Activated T-cell treated with anti-CD3 and anti-CD28 coated beads for 48 hours (primary cell): ENCODE measurements at places on chromosomes 6 and 20.

GRCh38 chr6:121666814-121667213 lies 231.4 kb downstream of the GJA1 start:
- DNase-seq = no peak

- DNase-seq = no peak
These were observed 264.2 kb downstream of the SYNE1 start for GRCh38 chr6:152372945-152373344.

- DNase-seq = peak; percentile 27
These were observed 864.2 kb downstream of the KIF16B start for GRCh38 chr20:15708984-15709598.

GRCh38 chr6:156822747-156823206 lies 45.6 kb downstream of the ARID1B start:
- no peak for DNase-seq

- no peak for DNase-seq
These were observed 6.3 kb upstream of the ZKSCAN8 start for GRCh38 chr6:28135393-28135792.

- DNase-seq = no peak
These were observed 370.3 kb downstream of the HTR1B start for GRCh38 chr6:77092971-77093370.

DNA sequence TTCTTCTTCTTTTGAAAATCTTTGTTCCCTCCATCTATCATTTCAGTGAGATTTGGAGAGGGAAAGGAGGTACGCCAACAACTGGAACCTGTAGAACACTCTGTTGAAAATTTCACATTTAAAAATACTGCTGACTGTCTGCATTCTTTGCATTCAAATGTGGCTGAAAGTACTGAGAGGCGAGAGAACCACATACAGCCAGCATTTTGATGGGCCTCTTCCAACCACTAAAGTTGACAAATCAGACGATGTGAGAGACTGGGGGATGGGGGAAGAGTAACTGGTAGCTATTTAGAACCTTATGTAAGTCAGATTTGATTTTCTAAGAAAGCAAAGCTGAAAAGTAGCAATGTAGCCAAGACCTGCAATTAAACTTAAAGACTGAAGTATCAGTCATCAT lies 77.5 kb downstream of the FKBP5 start:
- no peak for DNase-seq

- DNase-seq = no peak
These were observed 148.5 kb downstream of the PHACTR3 start for GRCh38 chr20:59752704-59753460.

GRCh38 chr6:45923831-45924391 lies 91.7 kb downstream of the CLIC5 start:
- peak; percentile 56 for DNase-seq

DNA sequence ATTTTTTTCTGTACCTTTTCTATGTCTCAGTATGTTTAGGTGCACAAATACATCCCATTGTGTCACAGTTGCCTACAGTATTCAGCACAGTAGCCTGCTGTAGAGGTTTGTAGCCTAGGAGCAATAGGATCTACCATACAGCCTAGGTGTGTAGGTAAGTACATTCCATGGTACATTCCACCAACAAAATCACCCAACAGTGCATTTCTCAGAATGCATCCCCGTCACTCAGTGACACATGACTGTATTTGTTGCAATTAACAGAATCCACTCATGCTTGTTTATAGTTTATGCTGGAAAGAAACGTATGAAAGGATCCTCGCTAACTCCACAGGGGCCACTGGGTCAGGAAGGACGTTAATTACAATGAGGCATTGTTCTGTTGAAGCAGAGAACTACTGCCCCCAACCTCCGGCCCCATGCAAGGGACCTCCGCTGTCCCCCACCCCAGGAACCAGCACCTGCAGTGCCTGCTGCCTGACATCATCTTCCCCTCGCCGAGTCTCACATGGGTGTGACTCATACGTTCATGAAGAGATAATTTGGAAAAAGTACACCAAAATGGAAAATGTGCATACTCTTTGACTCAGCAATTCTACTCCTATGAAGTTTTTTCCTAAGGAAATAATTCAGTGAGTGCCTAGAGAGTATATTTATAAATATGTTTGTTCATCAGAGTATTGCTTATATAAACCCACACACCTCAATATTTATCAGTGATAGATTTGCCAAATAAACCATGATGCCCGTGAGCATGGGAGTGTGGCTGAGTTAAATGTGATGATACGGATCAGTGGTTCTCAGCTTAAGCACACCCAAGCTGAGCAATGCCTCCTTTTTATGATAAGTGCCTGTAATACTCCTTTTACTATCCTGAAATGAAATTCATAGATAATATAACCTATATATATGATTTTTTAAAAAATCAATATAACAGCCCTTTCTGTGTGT lies 156.4 kb upstream of the ECI2 start:
- no peak for DNase-seq

DNA sequence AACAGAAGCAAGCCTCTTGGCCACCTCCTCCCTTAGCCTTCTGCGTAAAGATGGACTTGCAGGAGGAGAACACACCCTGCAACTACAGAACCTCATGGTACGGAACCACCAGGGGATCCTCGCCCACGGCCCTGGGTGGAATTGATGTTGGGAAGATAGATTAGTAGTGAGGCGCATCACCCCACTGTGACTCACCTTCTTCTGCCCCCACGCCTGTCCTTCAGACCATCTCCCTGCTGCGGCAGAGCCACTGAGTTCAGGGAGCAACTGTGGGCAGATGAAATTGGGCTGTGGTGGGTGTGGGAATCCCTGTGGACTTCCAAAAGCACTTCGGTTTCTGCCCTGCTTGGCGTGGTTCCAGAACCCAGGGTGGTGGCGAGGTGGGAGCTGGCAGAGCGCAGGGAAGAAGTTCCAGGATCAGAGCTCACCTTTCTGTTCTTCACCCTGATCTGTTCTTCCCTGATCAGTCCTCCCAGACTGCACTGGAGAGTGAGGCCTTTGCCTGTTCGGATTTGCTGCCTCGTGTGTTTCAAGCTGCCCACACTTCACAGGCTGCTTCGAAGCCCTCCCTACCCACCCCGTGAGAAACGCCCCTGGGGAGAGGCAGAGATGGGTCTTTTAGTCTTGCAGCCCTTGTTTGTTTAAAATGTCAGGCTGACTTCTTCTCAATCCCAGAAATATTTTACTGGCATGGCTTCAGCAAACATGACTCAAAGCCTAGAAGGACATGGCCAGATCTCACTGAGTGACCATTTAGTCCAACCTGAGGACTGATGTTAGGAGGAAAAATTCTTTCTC lies 92.8 kb upstream of the MLN start:
- no peak for DNase-seq

DNA sequence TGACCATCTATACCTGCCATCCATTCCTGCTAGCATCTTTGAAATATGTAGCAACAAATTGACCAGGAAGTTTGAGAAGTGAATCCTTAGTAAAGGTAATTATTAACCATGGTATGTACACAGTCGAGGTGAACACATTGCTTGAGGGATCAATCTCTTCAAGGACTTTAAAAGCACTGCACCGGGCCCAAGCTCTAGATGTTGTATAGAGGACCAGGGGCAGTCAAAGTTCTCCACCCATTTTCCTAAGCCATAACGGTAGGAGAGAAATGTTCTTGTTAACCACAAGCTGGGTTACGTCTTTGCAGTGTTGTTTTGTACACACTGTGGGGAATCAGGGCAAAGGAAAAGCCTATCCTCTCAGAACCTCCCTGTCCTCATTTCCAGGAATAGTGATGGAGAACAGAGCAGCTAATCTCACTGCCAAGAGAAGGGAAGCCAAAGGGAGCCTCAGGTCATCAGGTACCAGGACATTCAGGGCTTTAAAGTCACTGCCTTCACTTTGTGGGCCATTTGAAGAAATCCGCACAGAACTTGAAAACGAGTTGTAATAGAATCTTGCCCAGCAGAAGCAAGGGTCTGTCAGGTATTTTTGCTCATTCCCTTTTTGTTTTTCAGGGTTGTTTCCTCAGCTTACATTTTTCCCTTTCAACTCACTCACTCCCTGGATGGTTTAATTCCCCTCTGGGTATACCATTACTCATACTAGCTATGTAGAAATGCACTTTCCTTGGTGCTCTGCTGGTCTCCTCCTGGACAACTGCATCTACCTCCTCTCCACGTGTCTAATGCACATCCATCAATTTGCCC lies 5.3 kb upstream of the PM20D2 start:
- DNase-seq = no peak

DNA sequence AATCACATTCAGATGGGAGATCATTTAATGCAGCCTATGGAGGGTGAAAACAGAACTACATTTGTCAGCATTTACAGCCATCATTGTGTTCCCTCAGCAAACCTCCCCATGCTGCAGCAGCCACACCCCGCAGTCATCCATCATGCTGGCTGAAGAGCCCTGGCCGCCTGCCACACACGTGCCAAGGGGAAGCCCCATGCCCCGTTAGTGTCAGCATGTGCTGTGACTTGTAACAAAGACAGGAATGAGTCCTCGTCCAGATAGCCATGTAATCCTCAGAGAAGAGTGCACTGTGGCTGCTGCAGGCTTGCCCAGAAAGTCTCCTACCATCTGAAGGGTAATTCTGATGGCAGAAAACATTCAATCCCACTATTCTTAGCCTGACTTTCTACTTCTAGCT lies 1097.8 kb downstream of the KIF16B start:
- DNase-seq = no peak

- DNase-seq = no peak
These were observed 10.5 kb downstream of the OTOR start for GRCh38 chr20:16758454-16759180.

- no peak for DNase-seq
These were observed 19.1 kb upstream of the MYLIP start for GRCh38 chr6:16109659-16110305.

DNA sequence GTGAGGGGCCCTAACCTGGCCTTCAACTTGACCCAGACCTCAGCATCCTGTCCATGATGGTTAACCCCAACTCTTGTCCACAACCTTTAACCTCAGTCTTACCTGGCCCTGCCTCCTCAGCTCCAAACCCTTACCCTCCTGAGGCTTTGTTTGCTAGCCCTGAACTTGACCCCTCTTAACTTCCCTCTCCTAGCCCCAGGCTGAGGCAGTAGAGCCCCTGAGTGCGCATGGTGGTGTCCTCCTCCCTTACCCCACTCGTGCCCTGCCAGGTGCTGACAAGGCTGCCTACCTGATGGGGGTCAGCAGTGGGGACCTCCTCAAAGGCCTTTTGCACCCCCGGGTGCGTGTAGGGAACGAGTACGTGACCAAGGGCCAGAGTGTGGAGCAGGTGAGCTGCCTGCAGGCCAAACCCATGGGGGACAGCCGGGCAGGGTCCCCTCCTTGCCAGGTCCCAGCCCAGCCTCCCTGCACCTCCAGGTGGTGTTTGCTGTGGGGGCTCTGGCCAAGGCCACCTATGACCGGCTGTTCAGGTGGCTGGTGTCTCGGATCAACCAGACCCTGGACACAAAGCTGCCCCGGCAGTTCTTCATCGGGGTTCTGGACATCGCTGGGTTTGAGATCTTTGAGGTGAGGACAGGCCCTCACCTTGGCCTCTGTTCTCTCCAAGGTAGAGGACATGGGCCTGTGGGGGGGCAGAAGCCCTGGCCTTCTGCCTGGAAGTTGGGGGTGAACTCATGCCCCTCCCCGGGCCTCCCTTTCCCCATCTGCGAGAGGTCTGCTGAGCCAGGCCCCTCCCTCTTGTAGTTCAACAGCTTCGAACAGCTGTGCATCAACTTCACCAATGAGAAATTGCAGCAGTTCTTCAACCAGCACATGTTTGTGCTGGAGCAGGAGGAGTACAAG lies 31.9 kb downstream of the MYH7B start:
- no peak for DNase-seq

DNA sequence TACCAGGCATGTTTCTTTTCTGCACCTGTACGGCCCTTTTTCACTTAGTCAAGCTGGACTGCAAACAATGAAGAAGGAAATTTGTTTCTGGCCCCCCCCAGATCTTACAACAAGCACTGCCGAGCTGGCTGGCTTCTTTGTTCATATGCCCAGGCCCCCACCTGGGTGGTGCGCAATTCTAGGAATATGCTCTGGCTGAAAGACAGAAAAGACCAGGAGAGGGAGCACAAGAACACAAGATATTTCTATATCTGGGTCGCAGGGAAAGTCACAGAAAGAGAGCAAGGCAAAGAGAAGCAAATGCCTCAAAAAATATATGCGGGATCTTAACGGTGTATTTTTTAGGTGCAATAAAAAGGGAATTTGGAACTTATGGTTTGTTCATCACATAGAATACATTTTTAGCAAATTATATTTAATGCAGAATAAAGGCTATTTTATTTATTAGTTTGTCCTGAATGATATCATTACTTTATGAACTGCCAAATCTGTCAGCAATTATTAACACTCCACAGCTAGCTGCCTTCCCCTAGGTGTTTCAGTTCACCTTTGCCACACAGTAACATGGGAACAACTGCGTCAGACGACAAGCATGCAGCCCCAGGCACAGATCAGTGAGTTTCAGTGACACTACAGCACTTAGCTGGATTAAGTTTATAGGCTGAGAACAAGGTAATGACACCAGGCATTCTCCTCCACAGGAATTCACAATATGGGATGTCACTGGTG lies 76.5 kb downstream of the GJA10 start:
- no peak for DNase-seq

GRCh38 chr6:141728330-141728729 lies 404.4 kb upstream of the GJE1 start:
- DNase-seq = no peak

DNA sequence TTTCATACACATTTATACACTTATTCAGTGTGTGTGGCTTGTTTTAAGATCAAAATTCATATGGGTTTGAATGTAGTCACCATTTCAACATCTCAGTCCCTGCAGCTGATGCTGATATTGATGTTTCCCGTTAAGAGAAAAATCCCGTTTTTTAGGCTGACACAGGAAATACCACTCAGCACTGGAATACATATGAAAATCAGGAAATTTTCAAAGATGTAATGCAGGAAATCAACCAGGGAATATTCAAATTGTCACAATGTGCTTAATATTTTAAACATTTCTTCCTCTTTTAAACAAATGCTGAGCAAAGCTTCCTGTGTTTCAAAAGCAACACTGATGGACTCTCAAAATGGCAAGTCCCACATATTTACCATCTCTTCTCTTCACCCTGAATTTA lies 94.5 kb upstream of the MARCKS start:
- no peak for DNase-seq

DNA sequence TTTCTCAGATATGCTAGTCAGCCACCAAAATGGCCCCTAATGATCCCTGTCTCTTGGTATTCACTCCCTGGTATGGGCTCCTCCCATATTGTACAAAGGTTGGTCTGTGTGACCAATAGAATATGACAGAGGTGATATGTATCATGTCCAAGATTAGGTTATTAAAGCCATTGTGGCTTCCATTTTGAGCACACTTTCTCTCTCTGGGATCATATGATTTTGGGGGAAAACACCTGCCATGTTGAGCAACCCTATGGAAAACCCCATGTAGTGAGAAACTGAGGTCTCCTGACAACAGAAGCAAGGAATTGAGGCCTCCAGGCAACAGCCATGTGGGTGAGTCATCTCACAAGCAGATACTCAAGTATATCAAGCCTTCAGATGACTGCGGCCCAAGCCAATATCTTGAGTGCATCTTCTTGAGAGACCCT lies 7.1 kb upstream of the ZNF318 start:
- peak; percentile 22 for DNase-seq

GRCh38 chr20:23138226-23138625 lies 52.1 kb upstream of the CD93 start:
- no peak for DNase-seq
